Thoracic aorta (tissue), 2 donors: ENCODE measurements at places on chromosomes 7 and 10.

DNA sequence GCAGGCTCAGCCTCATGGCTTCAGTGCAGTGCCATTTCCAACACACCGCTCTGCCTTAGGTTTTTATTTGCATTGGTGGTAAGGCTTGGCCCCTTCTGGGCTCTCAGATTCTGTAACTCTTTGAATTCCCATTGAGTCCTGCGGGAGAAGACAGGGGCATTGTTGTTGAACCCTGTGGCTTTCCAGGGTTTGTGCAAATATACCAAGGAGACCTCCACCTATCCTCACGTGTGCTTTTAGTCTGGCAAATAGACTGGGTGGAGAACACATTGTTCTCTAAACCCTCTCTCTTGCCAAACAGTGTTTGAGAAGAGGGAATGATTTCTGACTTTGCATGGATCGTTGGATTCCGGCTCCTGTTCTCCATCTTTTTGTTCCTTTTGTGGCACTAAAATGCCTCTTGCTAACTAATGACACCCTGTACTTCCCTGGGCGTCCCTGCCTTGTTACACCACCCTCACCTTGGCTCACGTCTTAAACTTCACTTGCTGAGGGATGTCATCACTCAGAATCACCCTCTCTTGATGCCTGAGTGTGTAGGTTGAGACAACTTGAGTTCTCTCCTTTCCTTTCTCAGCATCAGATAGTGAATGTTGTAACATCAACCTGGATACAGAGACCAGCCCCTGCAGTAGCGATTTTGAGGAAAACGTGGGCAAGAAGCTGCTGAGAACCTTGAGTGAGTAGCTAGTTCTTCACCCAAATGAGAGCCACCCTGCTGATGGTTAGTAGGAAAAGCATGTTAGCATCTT is 40.5 kb downstream of the GOT1 start:
- no peak for DNase-seq

GRCh38 chr7:123198668-123199652 is 809 bp downstream of the SLC13A1 start:
- no peak for DNase-seq

GRCh38 chr10:124044143-124044862 is 49.1 kb downstream of the CHST15 start:
- no peak for DNase-seq

DNA sequence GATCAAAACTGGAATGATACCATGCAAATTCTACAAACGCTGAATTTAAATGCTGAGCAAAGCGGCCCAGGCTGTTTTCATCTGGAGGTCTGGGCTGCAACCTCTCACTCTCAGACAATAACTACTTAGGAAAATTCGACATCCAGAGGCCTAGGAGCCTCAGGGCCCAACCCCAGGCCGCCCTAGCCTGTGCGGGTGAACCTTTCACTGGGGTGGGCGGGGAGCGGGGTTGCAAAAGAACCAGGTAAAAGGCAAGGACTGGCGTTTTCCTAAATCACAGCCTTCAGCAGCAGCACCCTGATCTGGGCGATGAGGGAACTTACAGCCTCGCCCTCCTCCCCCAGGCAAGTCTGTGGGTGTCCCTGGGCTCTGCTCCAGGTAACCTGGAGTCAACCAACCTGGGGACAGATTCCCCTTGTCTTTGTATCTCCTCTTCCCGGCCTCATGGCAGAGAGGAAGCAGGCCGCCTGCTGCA is 33.4 kb downstream of the CALML5 start:
- DNase-seq: no peak

DNA sequence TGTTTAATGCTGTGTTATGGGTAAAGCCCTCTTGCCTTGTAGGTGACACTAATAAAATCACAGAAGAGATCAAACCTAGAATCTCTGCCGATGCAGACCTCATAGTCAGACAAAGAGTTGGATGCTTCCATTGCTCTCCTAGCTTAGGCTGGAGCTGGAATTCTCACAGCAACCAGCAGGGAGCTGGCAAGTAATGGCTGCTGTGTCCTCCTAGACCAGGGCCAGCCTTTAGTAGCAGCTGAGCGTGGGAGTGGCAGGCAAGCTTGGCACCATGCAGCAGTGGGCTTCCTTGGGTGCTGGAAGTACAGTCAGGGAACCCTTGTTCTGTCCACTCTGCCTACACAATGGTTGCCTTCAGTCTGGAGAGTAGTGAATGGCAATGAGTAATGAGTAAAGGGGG is 598.3 kb upstream of the GALNT17 start:
- DNase-seq: no peak

- no peak for DNase-seq
Observed at GRCh38 chr7:138226745-138227279, 150.6 kb downstream of the AKR1D1 start.

GRCh38 chr7:86980223-86980622 is 79.2 kb downstream of the ELAPOR2 start:
- DNase-seq: no peak

DNA sequence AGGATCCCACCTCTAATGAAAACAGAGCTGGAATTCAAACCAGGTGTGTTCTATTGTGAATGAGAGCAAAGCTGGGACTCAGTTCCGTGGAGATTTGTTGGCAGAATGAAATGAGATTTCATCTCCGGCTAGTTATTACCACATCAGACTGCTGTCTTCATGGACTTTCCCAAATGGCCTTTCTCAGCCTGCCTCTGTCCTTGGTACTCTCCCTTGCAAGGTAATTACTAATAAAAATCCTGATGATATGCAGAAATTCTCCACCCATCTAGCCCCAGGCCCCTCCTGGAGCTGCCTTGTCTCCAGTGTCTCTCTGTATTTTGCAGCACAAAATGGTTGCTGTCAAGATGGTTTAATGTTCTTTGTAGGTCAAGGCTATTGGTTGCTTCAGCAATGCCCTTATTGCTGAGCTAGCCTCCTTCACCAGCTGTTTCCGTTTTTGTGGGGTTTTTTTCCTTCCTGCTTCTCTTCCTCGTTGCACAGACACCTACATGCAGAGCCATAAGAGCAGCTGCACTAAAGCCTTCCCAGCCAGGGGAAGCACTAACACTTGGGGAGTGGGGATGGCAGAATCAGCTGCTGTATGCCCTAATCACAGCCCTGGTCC is 185.0 kb upstream of the GHITM start:
- DNase-seq: no peak

GRCh38 chr7:132687981-132688383 is 111.7 kb upstream of the PLXNA4 start:
- DNase-seq: no peak

DNA sequence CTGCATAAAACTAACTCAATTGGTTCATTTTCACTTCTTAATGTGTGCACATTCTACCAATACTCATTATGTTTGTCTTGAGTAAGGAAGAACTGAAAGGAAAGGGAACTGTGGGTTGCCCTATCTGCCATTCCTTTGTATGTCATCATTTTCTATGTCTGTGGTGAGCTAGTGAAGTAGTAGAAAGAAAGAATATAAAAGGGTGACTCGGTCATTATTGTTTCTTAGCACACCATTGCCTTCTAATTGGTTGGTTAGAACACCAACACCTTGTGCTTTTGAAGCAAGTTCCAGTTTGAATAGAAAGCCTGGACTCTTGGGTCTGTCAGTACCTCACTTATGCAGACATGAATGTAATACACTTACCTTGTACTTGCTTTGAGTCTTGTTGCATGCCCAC is 64.3 kb upstream of the MDFIC start:
- no peak for DNase-seq

DNA sequence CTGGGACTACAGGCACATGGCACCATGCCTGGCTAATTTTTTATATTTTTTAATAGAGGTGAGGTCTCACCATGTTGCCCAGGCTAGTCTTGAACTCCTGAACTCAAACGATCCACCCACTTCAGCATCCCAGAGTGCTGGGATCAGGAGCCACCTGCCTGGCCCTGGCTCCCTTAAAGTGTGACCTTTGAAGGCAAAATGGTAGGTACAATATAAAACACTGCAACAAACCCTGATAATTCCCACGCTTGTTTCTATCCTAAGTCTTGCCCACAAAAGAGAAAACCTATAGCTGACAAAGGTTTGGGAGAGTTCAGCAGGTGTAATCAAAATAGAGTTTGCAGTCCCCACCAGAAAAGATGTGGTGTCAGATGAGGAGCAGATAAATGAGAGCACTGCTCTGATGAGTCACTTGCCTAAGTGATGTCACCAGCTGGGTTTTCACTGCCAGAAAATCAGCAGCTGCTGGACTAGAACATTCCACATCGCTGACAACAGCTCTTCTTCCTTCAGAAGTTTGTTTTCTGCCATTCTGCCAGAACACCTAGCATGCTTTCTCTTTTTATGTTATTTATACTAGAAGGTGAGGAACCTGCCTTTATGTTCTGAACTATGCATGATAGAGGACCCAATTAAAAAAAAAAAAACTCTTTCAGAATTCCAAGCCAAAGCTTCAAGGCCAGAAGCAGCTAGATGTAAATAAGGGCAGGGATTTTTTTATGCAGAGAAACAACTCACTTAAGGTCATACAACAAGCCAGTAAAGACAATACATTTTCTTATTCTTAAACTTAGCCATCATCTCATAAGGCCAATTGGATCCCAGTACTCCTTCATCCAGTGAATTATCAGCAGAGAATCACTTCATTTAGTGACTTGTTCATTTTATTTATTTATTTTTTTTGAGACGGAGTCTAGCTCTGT is 18.0 kb downstream of the PURB start:
- DNase-seq: no peak

DNA sequence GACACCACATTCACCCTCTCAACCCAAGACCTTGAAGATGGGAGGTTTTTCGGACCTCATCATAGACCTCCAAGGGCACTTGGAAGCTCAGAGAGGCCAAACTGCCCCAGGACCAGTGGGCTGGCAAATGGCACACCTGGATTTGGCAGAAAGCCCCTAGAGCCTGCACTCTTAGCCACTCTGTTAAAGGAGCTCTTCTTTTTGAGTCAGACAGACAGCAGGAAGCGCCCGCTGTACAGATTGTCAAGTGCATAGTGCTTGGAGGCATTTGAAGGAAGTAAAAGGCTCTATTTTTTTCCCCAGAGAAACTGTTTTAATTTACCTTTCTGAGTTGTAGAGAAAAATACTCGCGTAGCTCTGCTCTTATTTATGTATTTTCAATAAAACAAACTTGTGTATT is 408.6 kb upstream of the GALNT17 start:
- DNase-seq: no peak

DNA sequence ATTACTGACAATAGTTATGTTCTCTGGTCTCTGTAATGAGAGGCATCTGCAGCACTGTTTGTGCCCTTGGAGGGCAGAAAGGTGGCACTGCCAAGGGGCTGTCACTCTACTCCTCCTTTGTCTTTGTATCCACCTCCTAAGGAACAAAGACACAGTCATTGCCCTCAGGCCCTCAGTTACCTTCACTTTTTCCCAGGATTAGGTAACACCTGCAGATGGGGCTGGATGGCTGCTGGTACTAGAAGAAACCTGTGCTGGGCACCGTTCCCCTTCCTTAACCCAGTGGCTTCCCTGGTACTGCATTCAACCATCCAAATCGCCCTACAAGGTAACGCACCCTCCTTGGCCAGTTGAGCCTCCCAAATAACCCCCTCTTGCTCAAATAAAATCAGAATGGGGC is 246.9 kb upstream of the NEBL start:
- no peak for DNase-seq

GRCh38 chr7:156378806-156379205 is 261.8 kb upstream of the RNF32 start:
- DNase-seq: no peak

DNA sequence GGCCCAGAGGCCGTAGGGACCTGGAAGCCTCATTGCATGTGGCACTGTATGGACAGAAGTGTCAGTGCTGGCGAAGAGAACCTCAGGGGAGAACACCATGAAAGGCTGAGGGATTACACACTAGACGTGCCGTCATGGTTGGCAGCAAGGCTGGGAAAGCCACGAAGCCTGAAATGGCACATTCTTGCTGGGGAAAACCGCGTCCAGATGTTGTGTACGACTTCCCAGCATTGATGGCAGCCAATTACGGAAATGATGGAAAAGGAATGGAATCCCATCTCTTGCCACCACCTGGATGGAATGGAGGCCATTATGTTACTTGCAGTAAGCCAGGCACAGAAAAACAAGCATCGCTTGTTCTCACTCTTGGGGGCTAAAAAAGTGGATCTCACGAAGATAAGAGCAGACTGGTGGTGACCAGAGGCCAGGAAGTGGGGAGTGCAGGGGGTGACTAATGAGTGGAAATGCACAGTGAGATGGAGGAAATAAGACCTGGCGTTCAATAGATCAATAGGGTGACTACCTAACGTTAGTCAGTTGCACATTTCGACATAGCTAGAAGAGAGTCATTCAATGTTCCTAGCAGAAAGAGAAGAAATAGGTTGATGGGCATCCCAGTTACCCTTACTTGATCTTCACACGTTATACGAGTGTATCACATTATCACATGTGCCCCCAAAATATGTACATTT is 14.6 kb upstream of the PWWP2B start:
- no peak for DNase-seq

- DNase-seq: no peak
Observed at GRCh38 chr7:1474736-1475135, 15.5 kb upstream of the MICALL2 start.

- DNase-seq: no peak
Observed at GRCh38 chr10:129101232-129101980, 365.6 kb upstream of the MGMT start.

DNA sequence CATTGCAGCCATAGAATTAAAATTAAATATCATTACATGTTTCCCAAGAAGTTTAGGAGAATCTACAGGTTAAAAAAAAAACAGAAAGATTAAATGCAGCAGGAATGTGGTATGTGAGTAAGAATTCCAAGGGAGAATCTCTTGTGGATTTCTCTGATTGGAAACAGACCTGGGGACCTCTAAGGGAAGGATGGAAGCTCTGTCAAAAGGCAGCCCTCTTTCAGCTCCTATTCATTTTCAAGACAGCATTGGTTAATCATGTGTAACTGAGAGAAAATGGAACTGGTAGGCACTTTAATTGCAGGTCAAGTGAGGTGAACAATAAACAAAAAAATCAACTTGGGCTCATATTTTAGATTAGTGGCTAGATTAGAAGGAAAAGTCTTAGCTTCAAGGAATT is 81.4 kb upstream of the MTPN start:
- no peak for DNase-seq

GRCh38 chr10:73537709-73538108 is 41.9 kb upstream of the PPP3CB start:
- DNase-seq: no peak

- DNase-seq: no peak
Observed at GRCh38 chr7:50538478-50538877, 26.7 kb downstream of the DDC start.

DNA sequence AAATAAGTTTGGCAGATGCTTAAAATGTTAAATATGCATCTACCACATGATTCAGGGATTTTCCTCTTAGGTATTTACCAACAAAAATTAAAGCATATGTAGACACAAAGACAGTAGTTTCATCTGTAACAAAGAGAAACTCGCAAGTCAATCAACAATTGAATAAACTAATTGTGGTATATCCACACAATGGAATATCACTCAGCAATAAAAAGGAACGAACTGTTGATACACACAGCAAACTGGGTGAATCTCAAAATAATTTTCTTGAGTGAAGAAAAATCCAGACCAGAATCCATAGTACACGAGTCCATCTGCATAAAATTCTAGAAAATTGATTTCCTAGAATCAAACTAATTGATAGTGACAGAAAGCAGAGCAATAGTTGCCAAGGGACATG is 5.2 kb downstream of the ARHGAP12 start:
- DNase-seq: no peak

- DNase-seq: no peak
Observed at GRCh38 chr7:139855498-139856270, 26.6 kb downstream of the TBXAS1 start.

- DNase-seq: no peak
Observed at GRCh38 chr10:7886056-7886455, 67.8 kb downstream of the TAF3 start.
